ENCODE measurements at places on chromosomes 16 and 17.

GRCh38 chr17:15194859-15195277 lies 70.3 kb downstream of the PMP22 start:
- no peak for DNase-seq

DNA sequence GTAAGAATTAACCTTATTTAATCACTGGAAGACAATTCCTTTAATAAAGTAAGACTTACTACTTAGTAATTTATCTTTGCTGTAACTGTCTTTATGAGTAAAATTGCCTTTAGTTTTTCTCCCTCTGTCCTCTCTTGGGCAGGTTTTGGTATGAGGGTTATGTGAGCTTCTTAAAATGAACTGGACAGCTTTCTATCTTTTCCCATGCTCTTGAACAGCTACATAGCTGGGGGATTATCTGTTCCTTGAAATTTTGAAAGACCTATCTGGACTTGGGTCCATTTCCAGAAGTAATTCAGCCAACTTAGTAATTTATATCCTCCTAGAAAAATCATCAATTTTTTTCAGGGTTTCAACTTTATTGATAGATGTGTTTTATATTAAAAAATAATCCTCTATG lies 3.6 kb upstream of the MYH1 start:
- DNase-seq, result no peak

DNA sequence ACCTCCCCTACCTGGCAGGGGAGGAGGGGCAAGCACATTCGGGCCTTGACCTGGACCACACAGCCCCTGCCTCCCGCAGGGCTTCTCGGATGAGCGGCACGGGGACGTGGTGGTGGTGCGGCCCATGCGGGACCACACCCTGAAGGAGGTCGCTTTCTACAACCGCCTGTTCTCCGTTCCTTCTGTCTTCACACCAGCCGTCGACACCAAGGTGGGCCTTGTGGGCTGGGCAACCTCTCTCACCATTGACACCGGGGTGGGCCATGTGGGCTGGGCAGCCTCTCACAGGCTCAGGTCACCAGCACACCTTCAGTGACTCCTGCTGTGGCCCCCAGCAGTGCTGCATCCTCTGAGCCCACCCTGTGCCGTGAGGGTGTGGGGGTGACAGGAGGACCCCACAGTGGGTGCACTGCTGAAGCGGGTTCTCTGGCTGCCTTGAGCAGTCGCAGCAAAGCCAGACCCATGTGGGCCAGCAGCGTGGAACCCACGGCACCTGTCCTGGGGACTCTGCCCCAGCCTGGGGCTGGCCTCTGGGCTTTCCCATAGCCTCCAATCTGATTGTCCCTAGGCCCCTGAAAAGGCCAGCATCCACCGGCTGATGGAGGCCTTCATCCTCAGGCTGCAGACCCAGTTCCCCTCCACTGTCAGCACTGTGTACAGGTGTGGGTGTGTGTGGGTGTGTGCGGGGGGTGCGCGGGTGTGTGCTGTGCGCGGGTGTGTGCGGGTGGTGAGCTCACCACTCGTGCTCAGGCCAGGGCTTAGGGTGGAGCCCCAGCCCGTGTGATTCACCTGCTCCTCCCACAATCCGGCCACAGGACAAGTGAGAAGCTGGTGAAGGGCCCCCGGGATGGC lies 7.5 kb downstream of the CTU2 start:
- no peak for DNase-seq

DNA sequence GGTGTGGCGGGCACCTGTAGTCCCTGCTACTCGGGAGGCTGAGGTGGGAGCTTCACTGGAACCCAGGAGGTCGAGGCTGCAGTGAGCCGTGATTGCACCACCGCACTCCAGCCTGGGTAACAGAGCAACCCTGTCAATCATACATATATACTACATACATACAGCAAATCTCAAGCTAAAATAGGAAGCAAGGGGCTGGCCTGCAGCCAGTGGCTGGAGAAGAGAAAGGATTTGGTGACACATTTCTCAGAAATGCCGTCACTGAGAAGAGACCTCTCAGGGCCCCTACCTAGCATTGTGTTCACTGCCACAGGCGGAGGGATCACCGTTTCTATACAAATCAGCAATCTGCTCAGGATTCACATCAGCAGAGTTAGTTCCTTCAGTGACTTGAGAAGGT lies 16.9 kb downstream of the NARF start:
- no peak for DNase-seq

DNA sequence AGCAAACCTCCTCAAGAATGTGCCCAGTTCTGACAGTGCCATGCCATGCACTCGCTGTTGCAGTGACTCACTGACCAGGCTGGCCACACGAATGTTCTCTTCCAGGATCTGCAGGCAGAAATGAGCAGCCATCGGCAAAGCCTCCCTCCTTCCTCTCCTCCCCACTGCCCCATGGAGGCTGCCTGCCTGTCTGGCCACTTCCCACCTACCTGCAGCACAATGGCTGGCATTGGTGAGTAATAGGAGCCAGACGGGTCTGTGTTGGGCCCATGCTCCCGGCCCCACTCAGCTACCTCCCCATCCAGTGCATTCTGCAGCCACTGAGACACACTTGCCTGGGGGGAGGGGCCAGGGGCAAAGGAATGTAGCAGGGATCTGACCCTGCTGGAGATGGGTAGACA lies 2.8 kb upstream of the MATCAP1 start:
- no peak for DNase-seq

GRCh38 chr16:87125206-87126155 lies 191.7 kb downstream of the C16orf95 start:
- no peak for DNase-seq

- no peak for DNase-seq
These were observed 35.6 kb downstream of the ABR start for GRCh38 chr17:1144162-1144561.

- DNase-seq, result no peak
These were observed 39.4 kb downstream of the HEATR6 start for GRCh38 chr17:60039114-60039846.

GRCh38 chr16:66240631-66241395 lies 125.7 kb upstream of the CDH5 start:
- no peak for DNase-seq
